EL (cell line): ENCODE measurements at places on chromosomes 16 and 17.

- peak; percentile 86 for DNase-seq
Measured at GRCh38 chr16:53091466-53092211, 36.8 kb downstream of the CHD9 start.

- no peak for DNase-seq
Measured at GRCh38 chr16:63458846-63459245, 1422.6 kb upstream of the CDH8 start.

GRCh38 chr17:27882162-27882840, 10.9 kb downstream of the LYRM9 start:
- DNase-seq = no peak

DNA sequence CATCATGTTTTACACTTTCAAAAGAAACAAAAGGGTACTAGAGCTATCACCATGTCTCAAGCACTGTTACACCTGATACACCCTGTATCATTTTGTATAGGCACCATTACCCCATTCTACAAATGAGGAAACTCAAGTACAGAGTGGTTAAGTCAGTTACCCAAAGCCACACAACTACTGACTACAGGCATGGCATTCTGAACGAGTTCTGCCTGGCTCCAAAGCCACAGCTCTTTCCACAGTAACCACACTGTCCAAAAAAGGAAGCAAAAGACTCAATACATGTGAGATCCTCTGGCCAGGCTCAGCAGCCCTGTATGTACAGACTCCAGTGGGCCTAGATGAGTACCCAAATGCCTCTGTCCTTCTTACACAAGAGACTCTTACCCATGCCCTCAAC, 4.7 kb downstream of the DYNC1LI2 start:
- DNase-seq = no peak

GRCh38 chr17:326010-326621, 26.5 kb downstream of the RPH3AL start:
- DNase-seq = no peak

DNA sequence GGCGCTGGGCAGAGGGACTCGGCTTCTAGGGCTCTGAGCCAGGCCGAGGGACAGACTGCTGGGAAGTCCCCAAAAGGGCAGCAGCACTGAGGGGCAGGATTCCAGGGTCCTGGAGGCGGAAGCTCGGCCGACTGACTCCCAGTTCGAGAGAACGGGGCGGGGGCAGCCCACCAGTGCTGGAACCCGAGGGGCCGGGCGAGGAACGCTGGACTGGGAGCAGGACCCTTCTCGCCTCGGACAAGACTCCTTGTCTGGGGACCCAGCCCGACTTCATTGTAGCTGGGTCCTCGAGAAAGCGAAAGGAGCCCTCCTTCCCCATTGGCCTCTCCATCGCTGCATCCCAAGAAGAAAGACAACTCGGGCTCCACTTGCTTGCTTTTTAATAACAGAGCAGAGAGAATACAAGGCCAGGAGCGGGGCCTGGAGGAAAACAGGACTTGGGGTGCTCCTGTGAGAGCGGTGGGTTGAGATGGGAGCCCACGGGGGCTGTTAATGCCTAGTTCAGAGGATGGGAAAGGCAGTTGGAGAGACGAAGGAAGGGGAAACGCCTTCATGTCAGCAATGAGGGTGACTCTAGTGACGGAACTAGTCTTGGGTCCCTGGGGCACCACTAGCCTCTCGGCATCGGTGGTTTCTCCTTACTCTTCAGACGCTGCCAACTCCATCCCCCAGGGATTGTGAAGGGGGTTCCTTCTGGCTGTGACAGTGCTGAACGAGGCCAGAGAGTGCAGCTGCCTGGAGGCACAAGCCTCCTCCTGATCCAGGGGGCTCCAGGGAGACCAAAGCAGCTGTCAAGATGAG, 492 bp upstream of the CAMTA2 start:
- no peak for DNase-seq

DNA sequence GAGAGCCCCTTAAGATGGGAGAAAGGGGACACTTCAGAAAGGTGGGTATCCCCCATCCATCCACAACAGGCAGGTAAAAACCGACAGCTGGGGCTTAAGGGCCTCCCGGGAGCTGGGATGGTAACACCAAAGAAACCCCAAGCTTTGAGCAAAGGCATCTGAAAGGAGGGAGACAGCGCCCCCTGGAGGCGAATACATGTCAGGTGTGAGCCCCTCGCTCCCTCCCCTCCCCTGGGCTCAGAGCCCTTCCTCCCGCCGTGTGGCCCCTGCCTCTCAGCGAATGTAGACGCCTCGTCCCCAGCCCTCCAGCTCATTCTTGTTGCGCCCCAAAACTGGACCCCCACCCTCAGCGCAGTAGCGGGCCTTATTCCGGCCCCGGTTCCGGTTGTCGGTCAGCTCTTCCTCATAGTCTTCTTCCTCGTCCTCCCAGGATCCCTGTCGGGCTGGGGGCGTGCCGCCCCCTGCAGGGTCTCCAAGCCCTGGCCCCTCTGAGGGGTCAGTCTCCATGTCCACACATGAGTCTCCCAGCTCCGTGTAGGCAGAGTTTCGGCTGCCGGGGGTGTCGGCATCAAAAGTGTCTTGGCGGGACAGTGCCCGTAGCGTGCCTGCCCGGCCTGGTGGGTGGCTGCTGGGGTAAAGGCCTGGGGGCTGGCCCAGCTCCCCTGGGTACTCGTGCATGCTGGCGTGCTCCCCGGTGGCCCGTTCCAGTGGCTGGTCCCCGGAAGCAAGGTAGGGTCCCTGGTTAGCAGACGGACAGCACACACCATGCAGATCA, 9.1 kb upstream of the ARL5C start:
- DNase-seq = peak; percentile 67

GRCh38 chr16:35552763-35553162, 2093.4 kb downstream of the TP53TG3F start:
- DNase-seq = no peak

- no peak for DNase-seq
Measured at GRCh38 chr17:45823598-45823997, 21.1 kb upstream of the SPPL2C start.

- DNase-seq = no peak
Measured at GRCh38 chr17:2176499-2177169, 121.7 kb downstream of the HIC1 start.

- peak; percentile 47 for DNase-seq
Measured at GRCh38 chr17:18129041-18129502, 20.5 kb downstream of the MYO15A start.

DNA sequence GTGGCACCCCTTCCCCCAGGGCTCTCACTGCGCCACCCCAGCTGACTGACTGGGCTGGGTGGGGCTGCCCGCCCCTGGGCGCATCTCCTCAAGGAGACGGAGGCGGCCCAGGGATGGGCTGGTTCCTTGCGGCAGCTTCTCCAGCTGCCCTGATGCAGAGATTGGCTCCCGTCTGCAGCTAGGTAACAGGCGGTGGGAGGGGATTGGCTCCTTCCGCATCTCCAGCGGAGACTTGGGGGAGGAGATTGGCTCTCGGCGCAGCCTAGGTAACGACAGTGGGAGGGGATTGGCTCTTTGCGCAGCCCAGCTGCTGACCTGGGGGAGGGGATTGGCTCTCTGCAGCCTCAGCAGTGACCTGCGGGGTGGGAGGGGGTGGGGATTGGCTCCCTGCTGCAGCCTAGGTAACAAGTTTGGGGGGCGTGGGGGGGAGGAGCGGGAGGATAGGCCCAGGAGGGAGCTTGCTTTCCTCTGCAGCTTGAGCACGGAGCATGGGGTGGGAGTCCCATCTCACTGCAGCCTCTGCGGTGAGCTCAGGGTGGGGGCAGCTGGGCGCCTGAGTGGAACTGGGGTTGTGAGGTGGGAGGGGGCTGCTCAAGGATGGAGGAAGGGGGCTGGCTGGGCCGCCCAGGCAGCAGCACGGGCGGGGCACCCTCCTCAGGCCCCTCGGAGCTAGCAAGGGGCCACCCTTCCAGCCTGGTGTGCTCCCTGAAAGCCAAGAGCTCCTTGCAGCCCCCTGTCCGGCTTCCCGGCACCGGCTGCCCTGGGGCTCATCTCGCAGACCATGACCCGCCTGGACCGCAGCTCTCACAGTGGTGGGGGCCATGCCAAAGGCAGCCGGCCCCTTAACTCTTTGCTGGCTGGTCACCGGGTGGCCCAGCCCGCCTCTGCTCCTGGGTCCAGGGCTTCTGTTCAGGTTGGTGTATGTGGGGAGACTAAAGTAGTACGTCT, 6.4 kb downstream of the NFE2L1 start:
- no peak for DNase-seq

- no peak for DNase-seq
Measured at GRCh38 chr17:44065668-44066203, 735 bp downstream of the LSM12 start.
